Mesendoderm (in vitro differentiated cells): ENCODE measurements at places on chromosomes 7 and 10.

- H3K27ac ChIP-seq, result no peak overlapping the region
- H3K27me3 ChIP-seq, result no peaks in the 10 kb centered on the region
- H3K4me1 ChIP-seq, result no peaks in the 10 kb centered on the region
- DNase-seq, result no peak
These were observed 42.0 kb upstream of the SLC13A1 start for GRCh38 chr7:123241809-123242208.

- H3K4me1 ChIP-seq, result peaks cover 13% of the 10 kb centered on the region
- H3K27ac ChIP-seq, result no peak overlapping the region
- H3K27me3 ChIP-seq, result no peaks in the 10 kb centered on the region
- no peaks in the 10 kb centered on the region for H3K36me3 ChIP-seq
- no peak overlapping the region for H3K4me3 ChIP-seq
These were observed 140.1 kb downstream of the DIP2C start for GRCh38 chr10:549391-549790.

DNA sequence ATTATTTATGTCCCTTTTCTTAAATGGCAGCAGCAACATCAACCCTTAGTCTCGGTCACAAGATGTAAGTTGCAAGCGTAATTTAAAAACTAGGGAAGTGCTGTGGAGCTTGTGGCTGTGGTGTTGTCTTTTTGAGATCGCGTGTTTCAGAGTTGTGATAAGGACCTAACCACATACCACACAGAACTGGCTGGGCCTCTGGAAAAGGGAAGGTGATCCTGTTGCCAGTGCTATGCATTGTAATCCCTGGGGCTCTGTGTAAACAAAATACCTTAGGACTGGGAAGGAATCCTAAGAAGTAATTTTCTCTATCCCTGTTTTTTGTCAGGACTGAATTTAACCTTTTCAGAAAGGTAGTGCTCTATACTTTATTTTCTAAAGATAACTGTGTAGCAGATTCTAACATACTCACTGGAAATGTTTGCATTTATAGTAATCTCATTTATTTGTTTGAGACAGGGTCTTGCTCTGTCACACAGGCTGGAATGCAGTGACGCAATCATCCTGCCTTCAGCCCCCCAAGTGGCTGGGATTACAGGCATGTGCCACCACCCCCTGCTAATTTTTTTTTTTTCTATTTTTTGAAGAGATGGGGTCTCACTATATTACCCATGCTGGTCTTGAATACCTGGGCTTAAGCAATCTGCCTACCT lies 60.4 kb downstream of the INPP5F start:
- no peak overlapping the region for H3K4me3 ChIP-seq
- H3K4me1 ChIP-seq, result peaks cover 7% of the 10 kb centered on the region
- DNase-seq, result peak; percentile 99

- H3K27ac ChIP-seq, result no peak overlapping the region
- H3K4me3 ChIP-seq, result no peak overlapping the region
- H3K36me3 ChIP-seq, result no peaks in the 10 kb centered on the region
- H3K27me3 ChIP-seq, result no peaks in the 10 kb centered on the region
- DNase-seq, result no peak
- peaks cover 22% of the 10 kb centered on the region for H3K4me1 ChIP-seq
These were observed 64.4 kb downstream of the PIP4K2A start for GRCh38 chr10:22649994-22650393.

DNA sequence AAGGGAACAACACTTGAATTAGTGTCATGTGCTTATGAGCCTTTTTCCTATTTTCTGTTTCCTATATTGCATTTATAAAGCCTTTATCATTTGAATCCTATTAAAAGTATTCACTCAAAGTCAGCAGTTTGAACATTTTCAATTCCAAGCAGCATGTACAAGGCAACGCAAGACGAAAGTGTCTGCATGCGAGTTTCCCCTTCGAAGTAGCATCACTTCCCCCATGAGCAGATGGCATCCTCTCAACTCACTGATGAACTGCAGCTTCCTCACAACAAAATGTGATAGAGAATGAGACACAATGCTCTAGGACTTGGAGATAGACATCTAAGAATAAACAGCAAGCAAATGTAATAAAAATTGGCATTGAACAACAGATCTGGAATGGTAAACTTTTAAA lies 270.7 kb downstream of the PRPF18 start:
- no peak overlapping the region for H3K4me3 ChIP-seq
- H3K27me3 ChIP-seq, result no peaks in the 10 kb centered on the region
- no peak overlapping the region for H3K27ac ChIP-seq
- no peaks in the 10 kb centered on the region for H3K4me1 ChIP-seq
- peaks cover 2% of the 10 kb centered on the region for H3K36me3 ChIP-seq

GRCh38 chr7:43570688-43571365 lies 12.1 kb upstream of the STK17A start:
- no peak overlapping the region for H3K4me3 ChIP-seq
- H3K36me3 ChIP-seq, result no peaks in the 10 kb centered on the region
- H3K4me1 ChIP-seq, result no peaks in the 10 kb centered on the region

DNA sequence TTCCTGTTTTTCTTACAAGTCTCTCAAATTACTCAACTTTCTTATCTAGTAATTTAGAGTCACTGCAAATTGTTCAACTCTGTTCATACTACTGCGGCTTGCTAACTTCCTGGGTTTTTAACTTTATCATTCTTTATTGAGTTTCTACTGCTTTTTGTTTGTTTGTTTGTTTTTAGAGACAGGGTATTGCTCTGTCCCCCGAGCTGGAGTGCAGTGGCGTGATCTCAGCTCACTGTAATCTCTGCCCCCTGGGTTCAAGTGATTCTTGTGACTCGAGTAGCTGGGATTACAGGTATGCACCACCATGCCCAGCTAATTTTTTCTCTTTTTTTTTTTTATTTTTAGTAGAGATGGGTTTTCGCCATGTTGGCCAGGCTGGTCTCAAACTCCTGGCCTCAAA lies 182.9 kb downstream of the TSPAN12 start:
- H3K27ac ChIP-seq, result no peak overlapping the region
- no peaks in the 10 kb centered on the region for H3K27me3 ChIP-seq
- DNase-seq, result peak; percentile 27
- H3K4me3 ChIP-seq, result no peak overlapping the region
- H3K36me3 ChIP-seq, result no peaks in the 10 kb centered on the region

DNA sequence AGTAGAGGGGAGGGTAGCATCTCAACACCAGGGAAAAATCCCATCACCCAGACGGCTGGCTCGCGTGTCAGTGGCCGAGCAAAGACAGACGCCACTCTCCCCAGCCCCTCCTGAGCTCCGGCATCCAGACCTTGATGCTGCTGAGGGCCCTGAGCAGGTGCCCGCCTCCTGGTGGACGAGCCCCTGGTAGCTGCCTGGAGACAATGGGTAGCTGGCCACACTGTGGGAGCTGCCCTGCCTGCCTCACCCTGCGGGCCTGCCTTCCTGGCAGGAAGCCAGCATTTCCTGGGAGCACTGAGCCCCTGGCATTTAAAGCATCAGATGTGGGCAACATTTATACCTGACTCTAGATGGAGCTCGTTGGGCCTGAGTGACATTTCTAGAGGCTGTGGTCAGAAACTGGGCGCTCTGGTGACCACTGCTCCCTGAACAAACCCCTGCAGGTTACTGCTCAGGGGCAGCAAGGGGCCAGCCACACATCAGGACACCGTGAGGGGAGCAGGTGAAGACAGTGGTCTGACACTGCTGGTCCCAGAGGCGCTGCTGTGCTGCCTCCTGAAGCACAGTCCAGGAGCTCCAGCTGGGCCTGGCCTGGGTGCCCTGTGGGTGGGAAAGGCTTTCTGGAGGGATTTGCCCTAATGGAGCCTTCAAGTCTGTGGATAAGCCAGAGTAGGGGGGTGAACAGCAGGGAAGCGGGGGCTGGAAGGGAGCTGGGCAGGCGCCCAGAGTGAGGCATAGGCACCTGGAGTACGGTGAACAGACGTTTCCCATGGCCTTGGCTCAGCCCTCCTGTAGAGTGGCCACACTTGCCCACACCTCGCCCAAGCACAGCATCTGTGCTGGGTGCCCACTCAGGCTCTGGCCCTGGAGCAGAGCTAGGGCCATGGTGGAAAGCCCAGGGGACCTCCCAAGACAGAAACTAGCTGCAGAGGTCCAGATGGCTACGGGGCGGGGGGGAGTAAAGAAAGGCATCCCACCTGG lies 138.7 kb downstream of the MAPK8 start:
- H3K27me3 ChIP-seq, result no peaks in the 10 kb centered on the region
- H3K36me3 ChIP-seq, result no peaks in the 10 kb centered on the region
- H3K4me3 ChIP-seq, result no peak overlapping the region
- no peak overlapping the region for H3K27ac ChIP-seq

GRCh38 chr7:41732843-41733306 lies 30.0 kb upstream of the INHBA start:
- H3K4me1 ChIP-seq, result no peaks in the 10 kb centered on the region
- no peak overlapping the region for H3K4me3 ChIP-seq
- DNase-seq, result no peak
- no peaks in the 10 kb centered on the region for H3K36me3 ChIP-seq
- no peak overlapping the region for H3K27ac ChIP-seq
- no peaks in the 10 kb centered on the region for H3K27me3 ChIP-seq

DNA sequence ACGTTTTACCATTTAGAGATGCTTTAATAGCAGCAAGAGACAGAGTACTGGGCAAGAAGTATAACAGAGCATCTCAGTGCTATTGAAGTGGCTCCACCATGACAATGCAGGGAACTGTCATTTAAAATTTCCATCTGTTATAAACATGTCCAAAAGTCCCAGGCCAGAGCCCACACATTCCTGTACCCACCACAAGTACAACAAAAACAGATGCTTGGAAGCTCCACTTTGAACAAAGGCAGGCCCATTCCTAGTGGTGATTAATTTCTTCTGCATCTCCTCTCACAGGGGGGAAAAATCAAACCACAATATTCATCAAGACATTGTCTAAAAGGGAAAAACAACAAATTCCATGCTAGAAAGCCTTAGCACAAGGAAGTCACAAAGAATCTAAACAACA lies 627.9 kb downstream of the PARD3 start:
- H3K27ac ChIP-seq, result no peak overlapping the region
- H3K4me3 ChIP-seq, result no peak overlapping the region
- DNase-seq, result no peak
- H3K27me3 ChIP-seq, result no peaks in the 10 kb centered on the region

- DNase-seq, result no peak
- no peaks in the 10 kb centered on the region for H3K4me1 ChIP-seq
- H3K36me3 ChIP-seq, result no peaks in the 10 kb centered on the region
- H3K4me3 ChIP-seq, result no peak overlapping the region
- H3K27me3 ChIP-seq, result no peaks in the 10 kb centered on the region
These were observed 128.0 kb upstream of the CALN1 start for GRCh38 chr7:72540106-72540611.

DNA sequence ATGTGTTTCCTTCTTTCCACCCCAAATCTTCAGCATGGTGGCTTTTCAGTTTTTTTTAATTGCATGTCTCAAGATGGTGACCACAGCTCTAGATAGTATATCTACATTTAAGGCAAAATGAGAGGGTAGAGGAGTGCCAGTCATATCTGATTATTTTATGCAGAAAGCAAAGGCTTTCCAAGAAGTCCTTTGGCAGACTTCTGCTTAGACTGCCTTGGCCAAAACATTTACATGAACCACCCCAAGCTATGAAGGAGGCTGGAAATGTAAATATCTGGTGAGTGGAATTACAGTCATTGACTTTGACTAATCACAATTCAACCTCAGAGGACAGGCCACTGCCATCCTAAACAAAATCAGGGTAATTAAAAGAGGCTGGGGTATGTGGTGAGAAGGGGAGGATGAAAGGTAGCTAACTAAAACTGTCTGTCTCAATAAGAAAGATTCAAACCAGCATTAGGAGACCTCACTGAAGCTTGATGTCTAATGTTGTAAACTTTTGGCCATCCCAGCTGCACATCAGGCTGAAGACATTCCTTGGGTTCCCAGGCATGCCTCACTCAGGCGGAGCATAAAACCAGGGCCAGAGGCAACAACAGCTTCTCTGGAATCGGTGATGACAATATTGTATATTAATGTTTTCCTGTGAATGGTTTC lies 53.4 kb downstream of the PPP1R3C start:
- DNase-seq, result no peak
- no peak overlapping the region for H3K27ac ChIP-seq
- H3K27me3 ChIP-seq, result no peaks in the 10 kb centered on the region
- H3K36me3 ChIP-seq, result no peaks in the 10 kb centered on the region
- no peaks in the 10 kb centered on the region for H3K4me1 ChIP-seq
- no peak overlapping the region for H3K4me3 ChIP-seq

DNA sequence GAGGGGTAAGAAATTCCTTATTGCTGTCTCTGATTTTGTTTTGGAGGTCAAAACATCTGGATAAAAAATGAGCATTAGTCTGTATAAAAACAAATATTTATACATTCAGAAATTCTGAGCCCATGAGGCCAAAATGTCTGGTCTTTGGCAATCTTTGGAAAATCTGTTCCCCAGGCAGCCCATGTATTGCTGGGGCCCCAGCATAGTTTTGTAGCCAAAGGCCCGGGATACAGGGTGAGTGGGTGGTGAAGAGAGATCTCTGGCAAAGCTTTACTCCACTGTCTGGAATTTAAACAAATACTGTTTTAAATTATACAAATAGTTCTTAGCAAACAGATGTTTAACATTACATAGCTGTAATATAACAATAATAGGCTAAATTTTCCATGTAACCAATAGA lies 134.7 kb upstream of the GALNT17 start:
- H3K36me3 ChIP-seq, result no peaks in the 10 kb centered on the region
- H3K27ac ChIP-seq, result no peak overlapping the region
- no peaks in the 10 kb centered on the region for H3K27me3 ChIP-seq

DNA sequence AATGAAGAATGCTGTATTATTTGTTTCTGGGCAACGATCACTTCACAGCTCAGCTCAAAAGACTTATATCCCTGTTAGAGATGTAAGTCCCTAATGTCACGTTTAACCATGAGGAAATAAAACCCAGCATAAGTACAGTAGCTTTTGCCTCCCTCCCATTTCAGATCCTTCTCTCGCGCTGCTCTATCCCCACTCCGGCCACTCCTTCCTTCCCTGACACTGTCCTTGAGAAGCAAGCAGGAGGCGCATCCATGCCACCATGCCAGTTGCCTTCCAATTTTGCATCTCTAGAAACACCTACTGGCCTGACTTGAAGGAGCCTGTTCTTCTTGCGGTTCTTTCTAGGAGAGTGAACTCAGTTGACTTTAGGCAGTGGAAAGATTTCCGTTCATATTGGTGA lies 1.2 kb downstream of the FAM180A start:
- no peaks in the 10 kb centered on the region for H3K36me3 ChIP-seq
- H3K4me3 ChIP-seq, result no peak overlapping the region
- no peaks in the 10 kb centered on the region for H3K4me1 ChIP-seq
- no peaks in the 10 kb centered on the region for H3K27me3 ChIP-seq

GRCh38 chr10:19877466-19878255 lies 61.4 kb downstream of the PLXDC2 start:
- H3K36me3 ChIP-seq, result no peaks in the 10 kb centered on the region
- no peaks in the 10 kb centered on the region for H3K4me1 ChIP-seq
- no peak for DNase-seq
- H3K27me3 ChIP-seq, result no peaks in the 10 kb centered on the region
- no peak overlapping the region for H3K4me3 ChIP-seq
